Bone marrow (tissue), 2 donors: ENCODE measurements at places on chromosomes 1 and 21.

GRCh38 chr1:67088440-67088839 lies 34.5 kb upstream of the SLC35D1 start:
- no peak for DNase-seq

GRCh38 chr1:78687914-78688313 lies 38.3 kb downstream of the IFI44 start:
- no peak for DNase-seq

GRCh38 chr1:62194651-62195544 lies at the start of gene L1TD1:
TSS of gene L1TD1 (plus strand) at chr1:62194849. CDS start at chr1:62206629, 11,780 bp downstream.
- DNase-seq, result no peak

GRCh38 chr1:167493372-167493771 lies 25.0 kb downstream of the CD247 start:
- no peak for DNase-seq

DNA sequence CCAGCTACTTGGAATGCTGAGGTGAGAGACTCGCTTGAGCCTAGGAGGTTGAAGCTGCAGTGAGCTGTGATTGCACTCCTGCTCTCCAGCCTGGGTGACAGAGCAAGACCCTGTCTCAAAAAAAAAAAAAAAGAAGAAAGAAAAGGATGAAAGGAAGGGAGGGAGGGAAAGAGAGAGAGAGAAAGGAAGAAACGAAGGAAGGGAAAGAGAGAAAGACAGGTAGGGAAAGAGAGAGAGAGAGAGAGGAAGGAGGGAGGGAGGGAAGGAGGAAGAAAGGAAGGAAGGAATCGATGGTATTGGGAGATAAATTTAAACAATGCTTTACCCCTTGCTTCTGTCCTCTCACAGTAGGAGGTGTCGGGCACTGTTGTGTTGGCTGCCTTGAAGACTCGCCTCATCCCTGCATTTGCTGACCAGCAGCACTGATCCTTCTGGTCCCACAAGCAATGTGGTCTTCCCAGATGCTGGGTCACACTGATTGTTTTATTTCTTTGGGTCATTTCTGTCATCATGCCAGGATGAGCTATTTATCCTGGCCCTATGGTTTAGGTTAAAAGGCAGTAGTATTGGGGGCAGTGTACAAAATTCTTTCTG lies 30.9 kb downstream of the GPR137B start:
- no peak for DNase-seq

GRCh38 chr1:207335695-207336363 lies 14.4 kb downstream of the CD55 start:
- DNase-seq, result no peak

- DNase-seq, result no peak
Measured at GRCh38 chr1:37481289-37482003, 7.1 kb downstream of the ZC3H12A start.

- DNase-seq, result no peak
Measured at GRCh38 chr1:234779160-234779538, 169.2 kb upstream of the IRF2BP2 start.

GRCh38 chr1:108585313-108585712 lies 25.4 kb downstream of the EEIG2 start:
- DNase-seq, result no peak

- no peak for DNase-seq
Measured at GRCh38 chr1:54543729-54544496, 4.1 kb upstream of the ACOT11 start.

- DNase-seq, result no peak
Measured at GRCh38 chr1:192787914-192788585, 20.8 kb upstream of the RGS2 start.

DNA sequence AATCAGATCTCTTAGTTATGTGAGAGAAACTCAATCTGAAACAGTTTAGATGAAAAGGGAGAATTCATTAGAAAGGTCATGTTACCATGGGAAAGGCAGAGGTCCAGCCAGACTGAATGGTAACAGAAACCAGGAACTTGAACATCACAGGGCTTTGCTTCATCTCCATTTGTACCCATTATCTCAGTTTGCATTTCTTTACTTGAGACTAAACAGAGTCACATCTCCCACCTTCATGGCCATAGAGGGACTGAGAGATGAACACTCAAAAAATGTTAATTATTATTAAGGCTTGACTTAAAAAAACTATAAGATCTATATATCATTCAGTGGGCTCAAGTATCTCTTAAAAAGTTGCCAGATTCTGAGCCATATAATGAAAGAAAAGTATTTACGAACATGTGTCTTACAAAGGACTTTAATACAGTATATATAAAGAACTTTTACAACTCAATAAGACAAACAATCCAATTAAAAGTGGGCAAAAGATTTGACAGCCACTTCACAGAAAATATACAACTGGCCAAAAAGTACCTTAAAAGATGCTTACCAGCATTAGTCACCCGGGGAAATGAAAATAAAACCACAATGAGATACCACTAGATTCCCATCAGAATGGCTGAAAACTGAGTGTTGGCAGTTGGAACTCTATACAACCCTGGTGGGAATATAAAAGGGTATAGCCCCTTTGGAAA lies 13.2 kb downstream of the KYAT3 start:
- DNase-seq, result no peak

GRCh38 chr1:151284013-151284577 lies 2.0 kb downstream of the ZNF687 start:
- no peak for DNase-seq

GRCh38 chr1:209648931-209649776 lies 3.1 kb downstream of the LAMB3 start:
- DNase-seq, result peak; percentile 39

DNA sequence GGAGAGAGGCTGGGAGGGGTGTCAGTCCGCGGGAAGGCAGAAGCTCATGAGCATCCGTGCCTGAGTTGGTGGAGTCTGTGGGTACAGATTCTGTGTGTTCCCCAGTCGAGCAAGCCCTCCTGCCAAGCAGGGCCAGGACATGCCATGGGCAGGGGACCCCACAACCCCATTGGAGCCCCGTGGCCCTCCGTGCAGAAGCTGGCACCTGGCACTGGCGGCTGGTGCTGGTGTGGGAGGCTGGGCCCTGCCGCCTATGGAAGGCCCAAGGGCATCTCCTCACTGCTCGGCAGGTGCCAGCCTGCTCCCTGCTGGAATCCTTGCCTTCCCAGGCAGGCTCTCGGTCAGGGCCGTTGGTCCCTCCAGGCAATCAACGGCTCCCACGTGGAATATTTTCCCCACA lies 73.7 kb downstream of the UBE2T start:
- DNase-seq, result no peak

DNA sequence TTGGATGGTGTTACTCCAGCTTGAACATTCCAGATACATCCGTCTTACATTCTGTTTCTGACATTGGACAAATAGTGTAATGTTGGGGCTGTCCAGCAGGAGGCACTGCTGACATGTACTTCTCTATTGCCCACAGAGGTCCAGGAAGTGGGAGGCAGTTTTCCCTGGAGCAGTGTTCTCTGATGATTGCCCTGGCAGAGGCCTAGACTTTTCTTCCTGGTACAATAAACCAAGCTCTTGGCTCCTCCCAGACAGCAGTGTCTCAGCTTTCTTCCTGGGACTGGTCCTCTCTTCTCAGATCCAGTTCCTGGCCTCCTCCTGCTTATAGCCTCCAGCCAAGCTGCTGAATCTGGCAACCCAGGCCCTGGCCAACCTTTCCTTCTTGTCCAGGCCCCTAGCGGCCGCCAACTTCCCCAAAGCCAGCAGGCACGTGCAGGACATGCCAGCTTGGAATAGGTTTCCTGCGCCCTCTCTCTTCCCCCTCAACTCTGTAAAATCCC lies 14.9 kb upstream of the IFNLR1 start:
- peak; percentile 12 for DNase-seq

DNA sequence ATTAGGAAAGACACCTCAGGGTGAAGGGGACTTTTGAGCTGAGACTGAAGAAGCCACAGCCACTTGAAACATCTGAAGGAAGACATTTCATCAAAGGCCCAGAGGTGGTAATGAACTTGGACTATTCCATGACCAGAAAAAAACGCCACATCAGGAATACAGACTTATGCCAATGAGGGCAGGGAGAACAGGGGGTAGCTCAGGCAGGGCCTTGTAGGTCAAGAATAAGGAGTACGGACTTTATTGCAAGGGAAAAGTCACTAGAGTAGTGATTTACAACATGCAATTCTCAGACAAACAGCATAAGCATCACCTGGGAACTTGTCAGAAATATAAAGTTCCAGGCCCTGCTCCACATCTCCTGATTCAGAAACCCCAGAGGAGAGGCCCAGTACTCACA lies 11.8 kb downstream of the TP53BP2 start:
- DNase-seq, result no peak

DNA sequence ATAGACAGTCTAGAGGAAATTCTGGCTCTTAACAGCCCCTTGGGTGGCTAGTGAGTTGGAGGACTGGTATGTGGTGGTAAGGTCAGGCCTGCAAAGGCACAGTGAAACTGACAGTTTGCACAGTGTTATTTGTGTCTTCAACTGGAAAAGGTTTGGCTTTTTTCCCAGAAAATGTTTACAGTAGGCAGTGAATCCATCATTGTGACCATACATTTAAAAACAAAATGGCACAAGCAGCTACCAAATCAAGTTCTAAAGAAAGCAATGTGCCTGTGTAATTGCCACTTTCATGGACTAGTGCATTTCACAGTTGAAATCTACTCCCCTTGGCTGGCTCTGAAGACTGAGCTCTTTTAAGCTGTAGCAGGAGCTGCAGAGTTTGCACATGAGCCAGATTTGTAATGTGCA lies 24.8 kb downstream of the ATPAF1 start:
- DNase-seq, result no peak

DNA sequence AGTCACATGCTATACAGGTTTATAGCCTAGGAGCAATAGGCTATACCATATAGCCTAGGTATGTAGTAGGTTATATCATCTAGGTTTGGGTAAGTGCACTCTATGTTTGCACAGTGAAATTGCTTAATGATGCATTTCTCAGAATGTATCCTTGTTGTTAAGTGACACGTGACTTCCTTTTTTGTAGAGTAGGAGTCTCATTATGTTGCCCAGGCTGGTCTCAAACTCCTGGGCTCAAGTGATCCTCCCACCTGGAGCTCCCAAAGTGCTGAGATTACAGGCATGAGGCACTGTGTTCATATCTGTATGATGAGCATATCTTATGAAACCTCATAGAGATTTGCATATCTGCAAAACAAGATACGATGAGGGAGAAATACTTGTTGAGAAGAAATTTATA lies 13.8 kb upstream of the ABCB10 start:
- no peak for DNase-seq

- no peak for DNase-seq
Measured at GRCh38 chr21:20856926-20857325, 141.3 kb upstream of the NCAM2 start.

GRCh38 chr1:82221721-82222120 lies 421.0 kb downstream of the ADGRL2 start:
- DNase-seq, result no peak

DNA sequence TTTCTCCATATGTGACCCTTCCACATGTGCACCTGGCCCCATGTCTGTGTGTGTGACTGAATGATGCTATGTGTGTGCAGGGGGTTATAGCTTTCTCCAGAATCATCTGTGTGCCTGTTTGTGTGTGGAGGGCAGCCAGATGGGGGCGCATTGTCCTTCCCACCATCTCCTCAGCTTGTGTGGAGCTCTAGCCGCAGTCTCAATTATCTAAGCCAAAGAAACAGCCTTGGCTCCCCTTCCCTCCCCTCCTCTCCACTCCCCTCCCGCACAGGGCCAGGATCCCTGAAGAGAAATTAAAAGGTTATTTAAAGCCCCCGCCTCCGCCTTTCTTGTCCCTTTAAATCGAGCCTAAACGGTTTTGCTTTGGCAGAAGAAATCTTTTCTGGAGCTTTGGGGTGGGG lies 1.8 kb upstream of the DMBX1 start:
- no peak for DNase-seq

DNA sequence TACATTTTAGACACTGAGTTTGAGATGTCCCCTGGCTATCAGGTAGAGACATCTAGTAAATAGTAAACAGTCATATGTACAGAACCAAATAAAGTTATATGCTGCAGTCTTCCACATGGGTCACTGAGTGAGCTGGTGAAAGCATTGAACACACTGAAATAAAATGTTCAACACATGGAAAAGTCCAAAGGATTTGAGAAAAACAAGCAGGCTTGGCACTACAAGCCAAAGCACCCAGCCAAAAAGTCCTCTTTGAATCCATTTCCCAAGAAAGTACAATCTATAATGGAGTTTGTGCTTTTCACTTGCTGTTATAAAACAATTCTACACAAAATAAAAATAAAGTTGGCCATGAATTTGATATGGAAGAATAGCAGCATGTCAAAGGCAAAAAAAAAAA lies 135.4 kb downstream of the NR5A2 start:
- DNase-seq, result no peak

DNA sequence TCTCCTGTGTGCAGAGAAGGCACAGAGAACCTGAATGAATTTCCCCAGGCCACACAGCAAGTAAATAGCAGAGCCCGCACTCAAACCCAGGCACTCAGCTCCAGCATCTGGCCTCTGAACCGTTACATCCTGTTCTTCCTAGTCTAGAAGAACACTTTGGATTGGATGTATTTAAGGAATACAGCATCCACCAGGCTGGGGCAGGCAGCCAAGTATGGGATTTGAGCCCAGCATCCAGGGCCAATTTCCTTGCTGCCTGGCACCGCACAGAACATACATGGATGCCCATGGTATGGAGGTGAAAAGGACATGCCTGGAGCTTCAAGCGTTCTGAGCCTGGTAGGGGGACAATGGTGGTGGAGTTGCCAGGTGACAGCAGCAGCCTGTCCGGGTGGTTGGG lies 9.7 kb downstream of the AJAP1 start:
- DNase-seq, result no peak

- DNase-seq, result no peak
Measured at GRCh38 chr21:45432575-45433255, 27.8 kb downstream of the COL18A1 start.

- no peak for DNase-seq
Measured at GRCh38 chr1:6506210-6507036, 15.0 kb upstream of the PLEKHG5 start.

GRCh38 chr1:21175324-21175669 lies 1.4 kb downstream of the EIF4G3 start:
- no peak for DNase-seq

DNA sequence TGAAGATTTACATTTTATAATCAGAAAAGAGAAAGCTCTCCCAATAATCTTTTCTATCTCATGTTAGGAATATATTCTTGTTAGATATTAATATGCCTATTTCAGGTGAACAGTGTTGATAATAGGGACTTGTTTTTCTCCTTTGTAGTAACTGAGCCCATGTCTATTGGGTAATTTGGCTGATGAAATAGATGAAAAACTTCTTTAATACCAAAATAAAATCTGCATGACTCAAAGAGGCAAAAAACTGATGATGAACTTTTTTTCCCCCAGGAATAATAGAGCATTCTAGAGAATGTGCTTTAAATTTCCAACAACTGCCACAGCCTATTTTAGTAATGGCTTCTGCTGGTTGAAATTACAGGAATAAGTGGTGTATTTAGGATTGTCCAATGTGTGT lies 178.9 kb upstream of the GREM2 start:
- no peak for DNase-seq
